ENCODE measurements at places on chromosomes 3 and 15.

DNA sequence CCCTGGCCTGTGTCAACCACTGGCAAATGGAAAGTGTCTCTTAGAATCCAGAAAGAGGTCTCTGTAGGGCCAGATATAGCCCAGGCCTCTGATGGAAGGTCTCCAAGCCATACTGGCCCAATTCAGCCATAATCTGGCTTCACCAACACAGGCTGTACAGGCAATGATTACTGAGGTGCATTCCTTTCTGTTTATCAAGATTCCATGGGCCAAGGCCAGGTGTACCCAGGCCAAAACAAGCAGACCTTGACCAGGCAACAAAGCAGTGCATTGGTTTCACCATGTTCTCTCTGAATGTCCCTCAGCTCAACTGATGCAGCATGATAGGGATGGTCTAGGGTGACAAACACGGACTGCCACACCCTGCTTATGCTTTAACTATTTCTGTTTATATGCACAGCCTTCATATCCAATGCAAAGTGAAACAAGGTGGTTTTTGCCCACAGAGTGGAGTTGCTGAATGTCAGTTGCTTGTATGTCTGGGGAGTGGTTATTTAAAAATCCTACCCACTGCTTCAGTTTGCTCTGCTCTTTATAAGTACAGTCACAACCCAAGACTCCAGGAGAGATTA, 25.2 kb downstream of the CCNL1 start:
- no peak overlapping the region for H3K4me3 ChIP-seq
- H3K27me3 ChIP-seq, result no peaks in the 10 kb centered on the region
- peaks cover 4% of the 10 kb centered on the region for H3K36me3 ChIP-seq
- DNase-seq, result no peak

DNA sequence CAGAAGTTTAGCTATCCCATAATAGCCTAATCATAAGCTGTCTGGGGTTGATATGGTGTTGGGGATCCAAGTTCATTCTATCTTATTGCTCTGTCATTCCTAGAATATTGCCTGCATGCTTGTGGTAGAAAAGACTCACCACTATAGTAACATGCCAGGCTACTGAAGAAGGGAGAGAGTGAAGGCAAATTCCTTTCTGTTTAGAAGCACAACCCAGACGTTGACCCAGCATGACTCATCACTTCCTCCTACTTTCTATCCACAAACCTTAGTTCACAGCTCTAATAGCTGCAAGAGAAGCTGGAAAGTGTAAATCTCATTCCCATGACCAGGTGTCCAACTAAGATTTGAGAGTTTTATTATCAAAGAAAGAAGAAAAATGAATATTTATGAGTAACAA, 57.8 kb upstream of the NMD3 start:
- H3K27me3 ChIP-seq, result no peaks in the 10 kb centered on the region
- no peak for DNase-seq
- no peaks in the 10 kb centered on the region for H3K4me1 ChIP-seq
- H3K36me3 ChIP-seq, result no peaks in the 10 kb centered on the region
- H3K4me3 ChIP-seq, result no peak overlapping the region

DNA sequence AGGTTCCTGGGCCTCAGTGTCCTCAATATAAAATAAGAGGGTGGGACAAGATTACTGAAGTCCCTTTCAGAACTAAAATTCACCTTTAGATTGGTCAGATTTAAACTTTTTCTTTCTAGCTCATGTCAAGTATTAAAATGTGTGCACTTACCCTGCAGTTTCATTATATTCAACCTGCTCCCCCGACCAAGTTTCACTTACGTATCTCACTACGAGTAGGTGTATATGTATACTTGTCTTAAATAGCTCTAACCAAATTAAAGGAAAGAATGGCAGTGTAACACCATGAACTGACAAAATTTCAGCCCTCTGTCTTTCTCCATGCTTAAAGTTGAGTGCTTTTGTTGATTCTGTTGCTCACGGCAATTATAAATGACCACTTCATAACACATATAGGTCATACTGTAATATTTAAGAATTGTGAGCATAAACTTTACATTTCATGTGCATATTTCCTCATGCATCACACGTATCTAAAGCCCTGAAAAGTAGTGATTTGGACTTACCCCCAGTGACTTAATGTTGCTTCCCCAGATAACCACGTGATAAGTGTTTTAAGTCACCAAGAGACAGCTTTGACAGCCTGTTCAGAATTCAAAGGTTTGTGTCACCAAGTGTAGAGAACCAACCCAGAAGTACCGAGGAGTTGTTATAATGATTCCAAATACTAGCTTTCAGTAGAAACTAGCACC, 70.0 kb downstream of the PGPEP1L start:
- no peak for DNase-seq
- H3K4me3 ChIP-seq, result no peak overlapping the region
- no peaks in the 10 kb centered on the region for H3K27me3 ChIP-seq
- no peak overlapping the region for H3K27ac ChIP-seq
- H3K36me3 ChIP-seq, result no peaks in the 10 kb centered on the region
- peaks cover 10% of the 10 kb centered on the region for H3K4me1 ChIP-seq

GRCh38 chr15:66764072-66764786, 62.2 kb downstream of the SMAD6 start:
- H3K27ac ChIP-seq, result no peak overlapping the region
- no peak for DNase-seq
- H3K36me3 ChIP-seq, result no peaks in the 10 kb centered on the region
- H3K27me3 ChIP-seq, result no peaks in the 10 kb centered on the region
- no peak overlapping the region for H3K4me3 ChIP-seq

- no peaks in the 10 kb centered on the region for H3K36me3 ChIP-seq
- H3K27me3 ChIP-seq, result peaks cover 36% of the 10 kb centered on the region
- no peak for DNase-seq
- H3K27ac ChIP-seq, result no peak overlapping the region
Observed at GRCh38 chr15:89490081-89490813, 6.1 kb downstream of the RHCG start.

GRCh38 chr3:194749631-194750490, 64.2 kb downstream of the FAM43A start:
- no peak for DNase-seq
- no peaks in the 10 kb centered on the region for H3K4me1 ChIP-seq
- H3K4me3 ChIP-seq, result no peak overlapping the region

DNA sequence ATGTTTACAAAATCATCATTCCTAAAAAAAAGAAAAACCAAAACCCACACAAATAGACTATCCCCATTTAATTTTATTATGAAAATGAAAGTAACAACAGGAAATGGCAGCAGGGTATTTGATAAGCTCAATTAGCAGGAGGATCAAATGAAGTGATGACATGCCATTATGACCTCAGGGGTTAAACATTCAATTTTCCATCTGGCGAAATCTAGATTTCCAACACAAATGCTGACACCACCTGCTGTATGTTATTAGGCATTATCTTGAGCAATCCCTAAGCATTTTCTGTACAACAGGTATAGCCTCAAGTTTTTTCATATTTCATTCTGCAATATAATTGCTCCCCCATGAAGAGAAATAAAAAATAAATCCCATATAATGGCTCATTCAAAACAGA, 57.1 kb downstream of the SHQ1 start:
- DNase-seq, result no peak
- no peak overlapping the region for H3K4me3 ChIP-seq
- H3K36me3 ChIP-seq, result no peaks in the 10 kb centered on the region

DNA sequence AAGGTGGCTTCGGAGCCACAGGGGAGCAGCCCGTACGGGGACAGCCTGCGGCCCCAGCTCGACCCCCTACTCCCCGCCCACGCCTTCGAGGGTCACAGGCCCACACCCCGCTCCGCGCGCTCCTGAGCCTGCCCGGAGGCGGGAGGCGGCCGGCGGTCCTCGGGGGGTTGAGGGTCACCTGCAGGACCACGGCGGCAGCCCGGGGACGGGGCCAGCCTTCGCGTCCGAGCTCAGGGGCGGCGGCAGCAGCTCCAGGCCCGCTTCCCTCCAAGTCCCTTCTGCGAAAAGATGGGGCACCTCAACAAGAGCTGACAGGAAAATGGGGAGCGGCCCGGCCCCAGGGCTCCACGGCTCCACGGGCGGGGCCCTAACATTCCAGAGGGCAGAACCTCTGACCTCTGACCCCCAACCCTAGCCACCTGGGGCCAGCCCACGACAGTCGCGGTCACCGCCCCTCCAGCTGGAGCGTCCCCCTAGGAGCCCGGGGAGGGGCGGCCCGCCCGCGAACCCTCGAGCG, 428 bp downstream of the LYSMD4 start:
- no peak for DNase-seq
- H3K27ac ChIP-seq, result peak overlapping the region; percentile 58
- H3K4me3 ChIP-seq, result peak overlapping the region; percentile 84
- H3K27me3 ChIP-seq, result no peaks in the 10 kb centered on the region
- peaks cover 13% of the 10 kb centered on the region for H3K36me3 ChIP-seq
- peaks cover 10% of the 10 kb centered on the region for H3K4me1 ChIP-seq

DNA sequence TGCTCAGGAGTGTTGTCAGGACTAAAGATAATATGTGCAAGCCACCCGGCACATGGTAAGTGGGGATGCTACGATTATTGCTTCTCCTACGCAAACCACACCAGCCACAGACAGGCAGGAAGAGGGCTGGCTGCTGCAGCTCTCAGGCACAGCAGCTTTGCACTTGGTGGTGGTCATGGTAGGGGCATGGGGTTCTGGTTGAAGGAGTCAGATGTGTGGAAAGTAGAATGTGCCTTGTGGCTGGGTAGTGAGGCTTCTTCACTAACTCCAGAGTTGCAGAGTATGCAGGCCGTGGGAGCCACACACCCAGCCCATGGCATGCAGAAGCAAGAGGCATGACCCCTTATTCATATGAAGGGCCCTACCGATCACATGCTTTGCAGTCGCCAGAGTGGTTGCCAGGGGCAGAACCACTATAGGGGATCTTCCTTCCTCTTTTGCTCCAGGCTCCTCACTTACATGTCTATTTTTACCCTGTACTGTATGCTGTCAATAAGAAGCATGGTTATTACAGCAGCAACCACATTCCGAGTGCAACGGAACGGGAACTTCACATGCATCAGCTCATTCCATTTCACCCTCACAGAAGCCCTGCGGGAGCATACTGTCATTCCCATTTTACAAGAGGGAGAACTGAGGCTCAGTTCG, 59.2 kb upstream of the HERC1 start:
- H3K4me3 ChIP-seq, result no peak overlapping the region
- no peak overlapping the region for H3K27ac ChIP-seq
- H3K27me3 ChIP-seq, result no peaks in the 10 kb centered on the region
- DNase-seq, result no peak
- peaks cover 11% of the 10 kb centered on the region for H3K4me1 ChIP-seq

GRCh38 chr3:174529298-174529697, 329.8 kb upstream of the NAALADL2 start:
- no peak for DNase-seq
- no peaks in the 10 kb centered on the region for H3K27me3 ChIP-seq
- H3K4me1 ChIP-seq, result no peaks in the 10 kb centered on the region
- no peaks in the 10 kb centered on the region for H3K36me3 ChIP-seq

GRCh38 chr3:123334056-123334455, 114.8 kb downstream of the ADCY5 start:
- no peak overlapping the region for H3K27ac ChIP-seq
- no peaks in the 10 kb centered on the region for H3K27me3 ChIP-seq
- H3K4me3 ChIP-seq, result no peak overlapping the region

DNA sequence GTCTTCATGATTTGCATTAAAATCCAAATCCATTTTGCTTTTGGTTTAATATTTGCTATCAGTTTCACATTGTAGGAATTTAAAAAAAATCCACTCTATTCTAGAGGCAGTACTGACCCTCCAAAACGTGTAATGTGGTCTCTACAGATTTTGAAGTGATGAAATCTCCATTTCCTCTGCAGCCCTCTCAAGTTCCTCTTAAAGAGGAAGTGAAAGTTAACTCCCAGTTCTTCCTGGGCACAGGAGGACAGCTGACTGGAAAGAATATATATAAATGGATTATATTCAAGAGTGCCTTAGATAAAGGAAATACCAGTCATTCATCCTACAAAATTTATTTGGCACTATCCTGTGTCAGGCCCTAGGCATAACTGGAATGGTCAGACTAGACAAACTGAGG, 83.5 kb upstream of the PLCL2 start:
- no peak overlapping the region for H3K27ac ChIP-seq
- H3K4me3 ChIP-seq, result no peak overlapping the region
- no peaks in the 10 kb centered on the region for H3K36me3 ChIP-seq
- H3K27me3 ChIP-seq, result no peaks in the 10 kb centered on the region
- DNase-seq, result peak; percentile 16

GRCh38 chr3:94117729-94118128, 54.9 kb downstream of the NSUN3 start:
- H3K4me1 ChIP-seq, result peaks cover 9% of the 10 kb centered on the region
- no peak overlapping the region for H3K27ac ChIP-seq
- DNase-seq, result no peak
- no peaks in the 10 kb centered on the region for H3K27me3 ChIP-seq
- H3K36me3 ChIP-seq, result no peaks in the 10 kb centered on the region
- H3K4me3 ChIP-seq, result no peak overlapping the region

- H3K27me3 ChIP-seq, result no peaks in the 10 kb centered on the region
- H3K4me1 ChIP-seq, result peaks cover 9% of the 10 kb centered on the region
- no peak overlapping the region for H3K27ac ChIP-seq
- DNase-seq, result no peak
- H3K4me3 ChIP-seq, result no peak overlapping the region
Observed at GRCh38 chr3:56590814-56591213, 33.8 kb downstream of the CCDC66 start.

DNA sequence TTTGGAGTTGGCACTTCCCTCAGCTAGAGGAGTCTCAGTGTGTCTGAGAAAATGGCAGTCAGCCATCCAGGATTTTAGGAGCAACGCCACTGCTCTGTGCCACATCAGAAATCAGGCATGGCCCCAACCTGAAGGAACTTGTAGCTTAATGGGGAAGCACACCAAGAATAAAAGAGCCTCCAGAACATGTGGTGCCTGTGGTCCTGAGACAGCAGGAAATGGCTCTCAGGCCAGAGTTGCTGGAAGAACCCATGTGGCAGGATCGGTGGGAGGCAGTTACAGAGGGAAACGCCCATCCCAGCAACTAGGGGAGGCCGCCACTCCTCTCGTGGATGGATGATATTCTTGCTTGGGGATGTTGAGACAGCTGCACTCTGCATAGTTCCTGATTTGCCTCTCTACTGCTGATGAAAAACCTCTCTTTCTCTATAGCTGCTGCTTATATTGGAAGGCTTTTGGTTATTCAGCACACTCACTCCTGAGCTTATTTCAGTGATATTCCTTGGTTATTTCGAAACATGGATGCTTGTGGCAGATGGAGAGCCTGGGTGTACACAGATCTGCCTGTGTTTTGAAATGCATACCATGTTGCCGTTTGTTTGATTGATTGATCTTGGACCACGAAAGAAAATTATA, 52.4 kb downstream of the KLHL25 start:
- no peak overlapping the region for H3K4me3 ChIP-seq
- no peaks in the 10 kb centered on the region for H3K36me3 ChIP-seq
- H3K27ac ChIP-seq, result no peak overlapping the region
- no peaks in the 10 kb centered on the region for H3K4me1 ChIP-seq
- no peaks in the 10 kb centered on the region for H3K27me3 ChIP-seq

- H3K27me3 ChIP-seq, result no peaks in the 10 kb centered on the region
- no peaks in the 10 kb centered on the region for H3K36me3 ChIP-seq
- no peak overlapping the region for H3K27ac ChIP-seq
- no peak overlapping the region for H3K4me3 ChIP-seq
- DNase-seq, result no peak
- H3K4me1 ChIP-seq, result no peaks in the 10 kb centered on the region
Observed at GRCh38 chr3:60386306-60386705, 864.9 kb downstream of the FHIT start.

GRCh38 chr15:61226361-61227256, 2.5 kb downstream of the RORA start:
- no peaks in the 10 kb centered on the region for H3K36me3 ChIP-seq
- no peak for DNase-seq
- H3K4me3 ChIP-seq, result peak overlapping the region; percentile 84
- H3K27ac ChIP-seq, result no peak overlapping the region
